ENCODE measurements at places on chromosomes 2 and 18.

DNA sequence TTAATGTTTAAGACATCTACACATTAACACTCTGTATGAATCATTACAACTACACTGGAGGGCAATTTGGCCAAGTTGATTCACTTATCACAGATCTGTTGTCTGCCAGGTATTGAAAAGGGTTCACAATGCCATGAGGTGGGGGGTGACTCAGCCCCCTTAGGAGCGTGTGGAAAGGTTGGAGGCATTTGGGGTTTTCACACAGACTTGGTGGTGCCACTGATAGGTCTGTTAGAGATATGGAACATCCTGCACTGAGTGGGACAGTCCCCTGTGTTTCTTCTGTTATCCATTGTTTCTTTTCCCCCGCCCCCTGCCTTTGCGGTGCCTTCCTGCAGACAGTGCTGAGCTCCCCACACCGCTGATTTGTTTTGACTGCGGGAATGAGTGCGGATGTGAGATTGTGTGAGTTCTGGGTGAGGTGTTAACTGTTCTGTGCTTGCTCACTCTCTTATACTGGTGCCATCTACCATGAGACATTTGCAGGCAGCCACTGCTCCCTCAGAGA lies 9.3 kb upstream of the TSN start:
- no peak for DNase-seq

DNA sequence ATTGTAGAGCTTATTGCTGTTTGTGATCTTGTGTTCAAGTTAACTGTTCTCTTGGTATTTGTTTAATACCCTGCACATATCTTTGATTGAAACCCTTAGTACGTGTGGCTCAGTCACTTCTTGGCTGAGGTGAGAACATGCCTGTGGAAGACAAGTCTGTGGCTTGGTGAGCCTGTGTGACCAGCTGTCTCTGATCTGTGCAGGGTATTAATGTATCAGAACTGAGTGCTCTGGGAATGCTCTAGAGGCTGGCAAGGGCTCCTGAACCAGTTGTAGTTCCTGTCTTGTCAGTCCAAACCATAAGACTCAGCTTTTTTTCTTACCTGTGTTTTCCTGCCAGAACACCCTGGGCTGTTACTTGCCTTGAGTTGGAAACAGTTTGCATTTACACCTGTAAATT lies 52.4 kb upstream of the EPHA4 start:
- DNase-seq, result no peak

GRCh38 chr18:2979871-2980790 lies 32.8 kb downstream of the LPIN2 start:
- no peak for DNase-seq

GRCh38 chr2:150477347-150477746 lies 10.1 kb downstream of the RND3 start:
- DNase-seq, result no peak

DNA sequence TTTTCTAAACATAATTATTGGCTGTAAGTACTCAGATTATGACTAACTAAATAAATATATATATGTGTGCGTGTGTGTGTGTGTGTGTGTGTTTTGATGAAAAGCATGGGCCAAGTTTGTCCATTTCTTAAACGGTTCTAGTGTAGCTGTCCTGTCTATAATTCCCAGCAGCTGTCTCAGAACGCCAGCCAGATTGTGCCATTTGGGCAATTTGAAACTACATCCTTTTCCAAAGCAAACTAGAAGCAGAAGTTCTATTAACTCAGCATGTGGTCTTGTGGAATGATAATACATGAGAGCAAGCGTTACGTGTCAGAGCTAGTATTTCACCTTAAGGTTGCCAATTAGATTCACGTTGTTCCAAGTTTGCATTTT lies 1.7 kb downstream of the ARHGAP28 start:
- DNase-seq, result peak; percentile 54

DNA sequence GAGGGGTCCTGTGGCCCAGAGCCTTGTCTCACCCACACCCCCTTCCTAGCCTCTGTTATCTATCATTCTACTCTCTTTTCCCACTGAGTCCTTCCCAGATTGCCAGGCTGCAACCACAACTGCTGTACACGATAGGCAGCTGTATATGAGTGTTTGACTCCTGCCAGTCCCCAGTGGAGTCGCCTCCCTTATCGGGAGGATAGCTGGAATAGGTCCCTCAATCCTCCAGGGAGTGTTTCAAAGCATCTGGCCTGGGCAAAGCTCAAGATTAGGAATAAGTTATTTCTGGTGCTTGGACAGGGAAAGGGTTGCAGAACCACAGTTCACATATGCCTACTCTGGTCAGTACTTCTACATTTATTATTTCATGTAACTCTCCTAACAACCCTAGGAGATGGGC lies 4.8 kb downstream of the MSGN1 start:
- no peak for DNase-seq
